ENCODE measurements at places on chromosomes 7 and 10. TPM values are rescaled to one million over a fixed set of nuclear protein-coding genes. Genes with fewer than 3 reads are reported as not detected.

GRCh38 chr7:150595361-150595760, 28.2 kb downstream of the GIMAP4 start:
- no peak for DNase-seq

DNA sequence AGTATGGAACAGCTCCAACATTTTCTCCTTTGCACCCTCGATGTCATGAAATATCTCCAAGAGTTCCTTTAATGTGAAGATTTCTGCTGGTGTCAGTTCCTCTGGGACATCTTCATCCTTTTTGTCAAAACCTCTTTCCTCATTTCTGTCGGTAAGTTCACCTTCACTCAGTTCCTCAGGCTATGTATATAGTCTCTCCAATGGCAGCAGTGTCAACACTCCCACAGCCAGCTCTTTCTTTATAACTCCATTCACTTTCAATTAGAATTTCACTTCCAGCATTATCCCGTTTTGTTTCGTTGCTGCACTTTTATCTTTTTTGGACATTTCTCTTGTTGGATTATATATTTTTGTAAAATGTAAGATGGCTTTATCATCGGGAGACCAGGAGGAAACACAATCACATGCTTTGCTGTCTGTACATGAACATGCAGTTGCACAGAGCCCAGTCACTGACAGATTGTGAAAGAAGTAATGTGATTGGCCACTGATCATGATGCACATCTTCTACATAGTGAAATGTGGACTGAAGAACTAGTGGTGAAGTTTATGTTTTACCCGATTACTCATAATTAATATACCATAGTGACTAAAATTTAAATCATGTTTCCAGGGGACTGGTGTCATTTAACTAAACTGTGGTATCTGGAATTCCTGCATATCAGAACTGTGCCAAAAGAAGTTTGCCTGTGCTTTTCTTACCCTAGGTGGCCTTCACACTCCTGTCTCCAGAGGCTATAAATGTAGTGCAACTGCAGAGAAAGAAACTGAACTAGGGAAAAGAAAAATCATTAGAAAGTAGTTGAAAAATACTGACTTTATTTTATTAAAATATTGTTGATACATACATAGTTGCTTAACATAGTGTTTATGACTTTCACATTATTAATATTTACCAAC, 289.6 kb downstream of the PPP1R3A start:
- peak; percentile 1 for DNase-seq

DNA sequence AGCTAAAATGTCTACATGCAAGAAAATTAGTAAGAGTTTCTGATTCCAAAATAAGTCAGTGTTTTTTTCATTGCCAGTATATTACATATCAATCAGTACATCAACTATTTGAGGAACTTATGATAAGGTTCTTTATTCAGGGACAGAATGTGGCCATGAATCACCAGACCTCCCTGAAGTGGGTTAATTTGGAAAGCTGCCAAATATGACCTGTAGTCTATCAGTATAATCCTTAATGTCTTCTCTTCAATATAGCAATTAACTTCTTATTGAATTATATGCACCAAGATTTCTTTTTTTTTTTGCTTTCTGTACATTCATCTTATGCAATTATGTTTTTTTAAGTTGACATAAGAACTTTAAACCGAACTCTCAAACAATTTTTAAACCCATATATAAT, 714.5 kb upstream of the POT1 start:
- DNase-seq = peak; percentile 2

GRCh38 chr7:42381161-42381560, 144.2 kb upstream of the GLI3 start:
- no peak for DNase-seq

DNA sequence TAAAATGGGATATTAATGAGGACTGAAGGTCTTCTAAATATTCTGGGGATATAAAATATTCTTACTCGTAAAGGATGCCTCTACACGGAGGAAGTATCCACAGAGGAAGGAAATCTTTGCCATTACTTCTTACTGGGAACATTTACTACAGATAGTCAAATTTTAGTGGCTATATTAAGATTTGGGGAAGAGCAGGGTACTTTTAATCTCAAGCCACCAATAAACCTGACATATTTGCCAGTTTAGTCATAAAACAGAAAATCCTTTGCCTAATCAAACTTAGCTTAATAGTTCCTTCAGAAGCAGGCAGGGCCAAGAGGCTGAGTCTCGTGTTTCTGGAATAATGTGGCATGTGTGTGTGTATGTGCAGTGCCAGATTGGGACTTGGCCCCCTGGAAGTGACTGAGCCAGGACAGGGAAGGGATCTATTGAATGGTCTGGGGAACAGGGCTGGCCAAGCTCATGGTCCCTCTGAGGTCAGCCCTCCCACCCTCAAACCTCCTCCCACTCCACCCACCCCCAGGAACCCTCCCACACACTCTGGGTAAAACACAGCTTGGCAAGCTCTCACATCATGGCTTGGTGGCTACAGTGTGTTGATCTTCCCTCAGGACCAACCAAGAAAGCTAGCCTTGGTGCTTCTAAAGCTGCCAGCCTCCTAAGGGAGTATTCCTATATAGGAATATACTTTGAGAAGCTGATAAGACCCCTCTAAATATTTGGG, 1.6 kb upstream of the PIK3CG start:
- no peak for DNase-seq

PLEKHS1 gene
- not detected for total RNA-seq
